ENCODE measurements at places on chromosomes 6 and 20.
A peak's percentile ranks its signal among the peaks of the same experiment; 100 is the strongest.

GRCh38 chr6:156934069-156934460, 156.9 kb downstream of the ARID1B start:
- peak; percentile 70 for DNase-seq

GRCh38 chr20:29744071-29744470, 1513.4 kb upstream of the DEFB115 start:
- no peak for DNase-seq

- DNase-seq = no peak
These were observed 24.5 kb upstream of the FAM135A start for GRCh38 chr6:70388814-70389213.

GRCh38 chr20:57656252-57656820, 36.1 kb upstream of the ZBP1 start:
- no peak for DNase-seq

DNA sequence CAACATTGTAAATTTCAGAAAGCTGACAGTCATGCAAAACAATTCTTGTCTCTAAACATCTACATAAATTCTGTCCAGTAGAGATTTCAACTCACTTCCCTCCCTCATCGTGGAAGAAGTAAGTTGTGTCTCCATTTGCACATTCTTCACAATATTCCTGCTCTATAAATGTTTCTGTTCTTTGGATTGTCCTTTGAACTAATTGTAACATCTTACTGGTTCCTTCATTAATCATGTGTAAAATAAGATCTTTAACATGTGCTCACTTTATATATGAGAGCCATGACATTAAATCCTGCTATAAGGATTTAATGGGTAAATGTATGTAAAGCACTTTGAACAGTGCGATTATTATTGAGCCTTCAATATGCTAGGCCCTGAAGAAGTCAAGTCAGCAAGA, 7.0 kb upstream of the LTV1 start:
- no peak for DNase-seq

DNA sequence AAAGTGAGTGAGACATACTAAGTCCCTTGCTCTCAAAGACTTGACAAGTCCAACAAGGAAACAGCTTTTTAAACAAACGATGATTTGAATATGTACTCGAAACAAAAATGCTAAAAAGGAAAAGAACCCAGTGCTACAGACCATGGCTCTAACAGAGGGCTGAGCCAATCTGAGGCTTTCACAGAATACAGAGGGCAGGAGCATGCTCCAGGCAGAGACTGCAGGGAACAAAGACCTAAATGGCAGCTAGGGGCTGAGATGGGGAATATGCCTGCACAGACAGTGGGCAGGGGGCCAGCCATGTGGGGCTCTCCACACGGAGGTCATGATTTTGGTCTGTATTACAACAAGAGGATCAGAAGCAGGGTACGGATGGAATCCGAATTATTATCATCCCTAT, 31.1 kb upstream of the C6orf118 start:
- no peak for DNase-seq

- DNase-seq = no peak
These were observed 57.7 kb downstream of the ADNP start for GRCh38 chr20:50873585-50873984.

DNA sequence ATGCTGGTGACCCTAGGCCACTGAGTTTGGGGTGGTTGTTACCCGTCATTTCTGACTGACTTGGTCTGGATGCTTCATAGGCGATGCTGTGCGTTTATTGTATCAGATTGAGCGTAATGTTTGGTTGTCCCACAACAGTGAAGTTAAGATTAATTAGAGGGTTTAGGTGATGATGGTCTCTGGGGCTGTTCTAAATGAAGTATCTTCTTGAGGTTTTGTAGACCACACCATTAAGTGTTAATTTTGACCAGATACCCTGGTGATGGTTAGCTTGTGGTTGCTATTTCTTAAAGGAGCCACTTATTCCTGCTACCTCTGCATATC, 132.8 kb downstream of the ARID1B start:
- no peak for DNase-seq

DNA sequence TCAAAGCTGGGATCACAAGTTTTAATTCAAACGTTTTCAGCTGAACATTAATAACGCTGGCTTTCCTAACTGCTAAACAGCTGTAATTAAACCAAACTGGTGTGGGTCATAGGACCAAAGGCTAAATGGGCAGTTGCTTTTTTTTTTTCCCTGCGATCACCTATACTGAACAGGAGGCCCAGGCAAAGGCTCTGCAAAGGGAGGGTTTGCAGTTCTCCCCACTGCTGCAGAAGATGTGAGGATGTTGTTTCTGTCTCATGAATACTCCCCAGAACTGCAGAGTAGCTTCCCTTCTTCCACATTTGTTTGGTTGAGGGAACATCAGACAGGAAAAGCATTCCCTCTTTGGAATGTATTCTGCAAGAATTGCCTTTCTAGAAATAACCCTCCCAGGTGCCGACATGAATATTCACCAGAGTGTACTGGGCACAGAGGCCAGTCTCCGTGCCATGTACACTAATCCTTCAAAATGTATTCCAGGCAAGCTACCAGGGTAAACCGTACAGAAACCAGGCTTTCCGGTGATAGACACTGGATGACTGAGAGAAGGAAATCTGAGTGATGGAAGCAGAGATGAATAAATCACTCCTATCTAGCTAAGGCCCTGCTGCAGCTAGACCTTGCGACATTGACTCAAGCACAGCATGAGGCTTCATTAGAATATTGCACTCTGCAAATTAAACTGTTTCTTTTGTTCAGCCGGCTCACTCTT, 370.1 kb downstream of the BTBD9 start:
- no peak for DNase-seq

- DNase-seq = no peak
These were observed 97.7 kb upstream of the KCNQ5 start for GRCh38 chr6:72524011-72524645.

DNA sequence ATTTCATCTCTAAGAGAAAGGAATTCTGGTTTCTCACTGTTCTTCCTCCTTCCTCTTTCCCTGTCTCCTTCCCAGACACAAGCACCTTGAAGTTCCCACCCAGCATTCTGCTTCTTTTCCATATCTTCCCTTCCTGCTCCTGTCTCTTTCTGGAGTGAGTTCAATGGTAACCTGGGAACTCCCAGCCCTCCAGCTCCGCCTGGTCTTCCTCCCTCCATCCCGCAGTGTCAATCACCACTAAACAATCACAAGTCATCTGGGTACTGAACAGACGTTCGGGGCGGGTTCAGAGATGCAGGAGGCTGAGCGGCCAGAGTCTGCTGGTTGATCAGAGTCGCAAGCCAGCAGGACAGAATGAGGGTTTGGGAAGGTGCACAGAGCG, 7.7 kb downstream of the TTBK1 start:
- DNase-seq = no peak

DNA sequence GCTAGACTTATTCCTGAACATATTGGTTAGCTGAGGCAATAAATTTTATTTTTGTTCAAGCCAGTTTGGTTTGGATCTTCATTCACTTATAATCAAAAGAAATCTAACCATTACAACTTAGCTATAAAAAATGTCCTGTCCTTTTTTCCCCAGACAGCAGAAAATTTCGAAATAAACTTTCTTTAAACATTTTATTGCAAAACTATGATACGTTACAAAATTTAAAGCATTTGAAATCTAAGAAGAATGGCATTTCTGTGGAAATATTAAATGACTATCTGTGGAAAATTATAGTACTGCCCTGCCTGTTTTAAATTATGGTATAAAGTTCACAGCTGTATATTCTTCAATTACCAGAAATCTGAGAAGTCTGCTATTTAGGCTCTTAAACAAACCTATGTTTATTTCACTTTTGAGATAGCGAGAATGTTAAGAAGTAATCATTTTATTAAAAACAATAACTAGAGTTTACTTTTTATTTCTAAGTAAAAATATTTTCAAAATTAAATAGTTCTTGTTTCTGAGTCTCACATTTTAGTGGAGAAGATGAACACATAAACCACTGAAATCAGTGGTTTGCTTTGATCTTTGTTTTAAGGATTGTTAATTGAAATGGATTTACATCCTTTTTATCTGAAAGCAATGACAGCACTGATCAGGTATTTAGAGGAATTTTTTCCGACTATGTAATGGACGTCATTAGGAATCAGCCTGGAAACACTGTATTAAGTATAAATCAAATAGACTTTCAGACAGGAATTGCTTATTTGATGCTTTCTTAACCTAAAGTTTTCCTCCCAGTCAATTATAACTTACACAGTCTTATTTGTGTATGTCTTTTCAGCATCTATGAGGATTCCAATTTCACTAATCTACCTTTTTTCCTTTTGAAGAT, 553.7 kb downstream of the COL12A1 start:
- no peak for DNase-seq

- no peak for DNase-seq
These were observed 137.9 kb upstream of the EDN1 start for GRCh38 chr6:12152023-12152970.

GRCh38 chr6:28311139-28311823, 24.7 kb downstream of the ZSCAN31 start:
- no peak for DNase-seq

DNA sequence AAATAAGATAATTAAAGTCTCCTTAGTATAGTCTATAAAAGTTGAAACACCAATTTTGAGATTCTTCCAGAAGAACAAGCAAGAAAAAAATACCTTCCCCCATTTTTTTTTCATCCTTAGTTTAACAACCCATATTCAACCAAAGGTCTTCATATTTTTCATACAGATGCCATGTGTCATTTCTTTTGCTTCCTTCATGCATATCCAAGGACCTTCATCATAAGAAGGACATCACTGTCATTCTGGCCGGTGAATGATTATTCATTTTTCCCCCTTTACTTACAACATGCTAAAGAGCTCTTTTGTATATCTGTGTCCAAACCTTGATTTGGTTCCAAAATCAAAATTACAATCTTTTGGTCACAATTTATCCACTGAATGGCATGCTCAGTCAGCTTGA, 21.3 kb upstream of the CLIC5 start:
- no peak for DNase-seq

- DNase-seq = no peak
These were observed 51.9 kb downstream of the L3MBTL3 start for GRCh38 chr6:130070326-130070725.

- DNase-seq = no peak
These were observed 805 bp downstream of the PHF1 start for GRCh38 chr6:33411632-33412005.

- DNase-seq = no peak
These were observed 3.8 kb upstream of the TRIB3 start for GRCh38 chr20:376750-377149.

GRCh38 chr6:107132330-107132954, 17.1 kb upstream of the BEND3 start:
- peak; percentile 48 for DNase-seq

- DNase-seq = peak; percentile 32
These were observed 109.5 kb downstream of the TRIM27 start for GRCh38 chr6:28814032-28814976.

DNA sequence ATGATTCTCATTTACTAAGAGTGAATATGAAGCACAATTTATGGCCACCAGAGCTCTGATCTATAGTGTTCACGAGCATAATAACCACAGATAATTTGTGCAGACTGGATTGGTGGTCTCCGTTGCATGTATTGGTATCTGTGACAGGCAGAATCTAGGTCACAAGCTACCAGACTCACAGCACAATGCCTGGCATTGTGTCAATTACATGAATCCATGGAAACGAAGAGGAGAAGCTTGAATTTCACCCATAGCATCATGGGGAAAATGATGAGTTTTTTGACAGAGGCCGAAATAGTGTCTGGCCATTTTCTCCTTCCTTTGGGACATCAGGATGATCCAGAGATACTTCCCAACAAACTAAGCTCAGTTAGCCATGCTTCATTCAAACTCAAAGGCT, 52.3 kb upstream of the TMEM170B start:
- DNase-seq = no peak

- DNase-seq = no peak
These were observed 111.3 kb downstream of the ZDHHC14 start for GRCh38 chr6:157492249-157492648.
